ENCODE measurements at places on chromosomes 7 and 10. TPM values are rescaled to one million over a fixed set of nuclear protein-coding genes. Genes with fewer than 3 reads are reported as not detected.

HOXA7 gene
- 0.18 TPM for total RNA-seq

TUBAL3 gene
- not detected for total RNA-seq

MACC1 gene
- under 0.01 TPM for total RNA-seq

MMD2 gene
- not detected for total RNA-seq

DNA sequence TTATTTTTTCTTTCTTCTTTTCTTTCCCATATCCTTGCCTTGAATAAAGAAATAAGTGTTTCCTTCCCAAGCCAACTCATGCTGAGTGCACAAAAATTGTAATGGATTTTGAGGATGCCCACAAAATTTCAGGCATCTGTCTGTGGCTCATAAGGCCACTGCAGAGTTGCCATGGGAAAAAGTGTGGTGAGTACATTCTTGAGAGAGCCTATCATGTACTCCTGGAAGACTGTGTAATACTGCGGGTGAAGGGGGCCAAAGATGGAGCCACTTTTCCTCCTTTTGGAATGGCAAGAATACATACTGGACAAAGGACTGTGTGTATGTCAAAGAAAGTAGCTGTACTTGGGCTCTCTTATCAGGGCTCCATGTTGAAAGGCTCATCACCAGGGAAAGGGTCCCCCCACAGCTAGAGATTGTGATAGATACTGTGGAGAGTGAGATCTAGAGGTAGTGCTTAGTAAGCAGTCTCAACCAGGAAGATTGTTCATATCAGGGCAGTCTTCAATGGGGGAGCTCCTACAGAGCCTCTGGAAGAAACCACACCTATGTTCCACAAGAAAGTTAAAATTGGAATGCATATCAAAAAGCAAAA lies 341.6 kb upstream of the KCND2 start:
- no peak for DNase-seq

- DNase-seq = no peak
These were observed 49.1 kb downstream of the SRPK2 start for GRCh38 chr7:105339404-105340323.

GRCh38 chr10:30491916-30492515 lies 58.0 kb downstream of the MAP3K8 start:
- DNase-seq = no peak

- DNase-seq = no peak
These were observed 488.3 kb upstream of the NRP1 start for GRCh38 chr10:33822774-33823173.

DNA sequence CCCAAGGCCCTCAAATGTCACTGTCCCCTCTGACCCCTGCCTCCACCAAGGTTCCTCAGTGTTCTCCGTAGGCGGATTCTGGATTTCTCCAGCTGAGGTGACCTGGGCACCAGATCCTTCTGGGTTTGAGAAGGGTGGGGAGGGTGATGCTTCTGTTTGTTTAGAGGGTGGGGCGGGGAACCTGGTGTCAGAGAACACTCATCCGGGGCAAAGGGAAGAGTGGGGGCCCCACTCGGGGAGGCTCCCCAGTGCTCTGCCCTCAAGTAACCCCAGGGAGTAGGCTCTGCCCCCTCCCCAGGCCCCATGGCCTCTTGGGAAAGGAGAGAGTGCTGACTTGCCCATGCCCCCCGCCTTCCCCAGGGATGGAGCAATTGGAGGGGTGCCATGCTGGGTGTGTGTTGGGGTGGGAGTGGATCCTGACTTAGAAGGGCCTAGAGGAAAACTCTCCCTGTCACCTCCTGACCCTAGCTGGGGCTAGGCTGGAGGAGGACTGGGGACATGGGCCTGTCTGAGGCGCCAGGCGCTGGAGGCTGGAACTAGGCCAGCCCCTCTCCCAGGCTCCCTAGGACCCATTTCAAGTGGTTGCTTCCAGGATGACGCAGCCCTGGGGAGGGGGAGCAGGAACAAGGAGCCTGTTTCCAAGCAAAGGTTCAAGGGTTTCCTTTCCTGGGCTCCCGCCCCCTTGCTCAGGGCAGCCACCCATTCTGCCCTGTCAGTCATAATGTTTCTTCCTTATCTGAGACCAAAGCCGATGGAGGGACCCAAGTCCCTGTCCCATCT lies 27.9 kb downstream of the KAZALD1 start:
- no peak for DNase-seq

DNA sequence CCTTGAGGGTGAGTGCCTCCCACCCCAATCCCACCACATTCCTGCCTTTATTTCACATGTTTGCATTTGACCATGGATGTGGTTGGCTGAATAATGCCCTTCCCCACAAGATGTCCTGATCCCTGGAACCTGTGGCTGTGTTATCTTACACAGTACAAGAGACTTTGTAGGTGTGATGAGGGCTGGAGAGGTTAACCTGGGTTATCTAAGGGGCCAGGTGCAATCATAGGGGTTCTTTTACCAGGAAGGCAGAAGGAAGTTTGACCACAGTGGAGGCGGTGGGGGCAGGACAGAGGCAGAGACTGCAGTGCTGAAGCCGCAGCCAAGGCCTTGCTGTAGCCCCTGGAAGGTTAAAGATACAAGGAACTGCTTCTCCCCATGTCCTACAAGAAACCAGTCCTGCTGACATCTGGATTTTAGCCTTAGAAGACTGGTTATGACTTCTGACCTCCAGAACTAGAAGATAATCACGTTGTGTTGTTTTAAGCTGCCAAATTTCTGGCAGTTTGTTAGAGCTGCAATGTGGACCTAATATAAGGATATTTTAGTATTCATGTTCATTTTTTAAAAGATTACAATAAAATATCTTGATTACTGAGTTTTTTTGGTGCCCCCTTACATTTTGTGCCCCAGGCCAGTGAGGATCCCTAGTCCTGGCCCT lies 136.6 kb downstream of the ARHGAP22 start:
- no peak for DNase-seq

DNA sequence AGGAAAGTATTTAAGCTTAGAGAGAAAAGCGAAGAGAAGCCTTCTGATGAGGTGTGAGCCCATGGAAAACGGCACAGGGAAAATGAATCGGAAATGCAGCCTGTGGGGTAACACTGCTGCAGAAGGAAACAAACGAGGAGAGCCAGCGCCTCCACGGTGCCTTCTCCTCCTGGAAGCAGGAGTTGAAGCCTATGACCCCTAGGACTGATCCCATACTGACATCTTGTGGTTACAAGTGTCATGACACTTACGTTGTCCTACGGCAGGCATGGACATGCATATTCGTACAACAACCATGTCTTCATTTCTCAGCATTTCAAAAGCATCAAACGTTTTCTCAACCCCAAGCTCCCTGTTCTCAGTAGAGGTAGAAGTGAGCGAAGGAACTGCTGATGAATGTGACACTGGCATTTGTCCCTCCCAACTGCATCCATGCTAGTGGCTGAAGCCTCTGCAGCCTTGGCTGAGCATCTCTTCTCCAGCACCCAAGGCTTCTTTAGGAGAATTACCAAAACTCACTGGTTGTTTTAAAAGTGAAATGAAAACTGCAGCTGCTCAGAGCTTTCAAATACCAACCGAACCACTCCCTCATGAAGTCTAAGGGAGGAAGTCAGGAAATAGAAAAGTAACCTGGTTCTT lies 160.2 kb downstream of the JAZF1 start:
- DNase-seq = peak; percentile 77

GRCh38 chr7:135277161-135277560 lies 43.5 kb downstream of the STRA8 start:
- no peak for DNase-seq

DNA sequence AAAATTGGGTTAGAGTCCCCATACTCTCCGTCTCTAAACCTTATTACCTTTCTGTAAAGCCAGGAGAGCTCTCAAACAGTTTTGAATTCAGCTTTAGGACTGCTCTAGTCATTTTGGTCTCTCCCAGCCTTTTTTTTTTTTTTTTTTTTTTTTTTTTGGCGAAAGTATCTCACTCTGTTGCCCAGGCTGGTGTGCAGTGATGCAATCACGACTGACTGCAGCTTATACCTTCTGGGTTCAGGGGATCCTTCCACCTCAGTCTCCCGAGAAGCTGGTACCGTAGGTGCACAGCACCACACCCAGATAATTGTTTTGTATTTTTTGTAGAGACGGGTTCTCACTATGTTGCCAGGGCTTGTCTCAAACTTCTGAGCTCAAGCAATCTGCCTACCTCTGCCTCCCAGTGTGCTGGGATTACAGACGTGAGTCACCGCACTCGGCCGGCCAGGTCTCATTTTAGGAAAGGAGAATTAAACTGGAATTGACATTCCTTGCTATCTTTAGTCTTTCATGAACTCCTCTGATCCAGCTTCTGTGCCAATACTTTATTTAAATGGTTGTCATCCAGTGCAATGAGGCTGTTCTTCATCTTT lies 31.4 kb upstream of the RSU1 start:
- DNase-seq = no peak

All from IMR-90 (cell line).